ENCODE measurements at places on chromosomes 16 and 17. TPM values are rescaled to one million over a fixed set of nuclear protein-coding genes. Genes with fewer than 3 reads are reported as not detected.

Gene HNF1B
- not detected for total RNA-seq

Gene GCSH
- 8.3 TPM for total RNA-seq

Gene RBFOX1
- total RNA-seq = not detected

Gene TEKT5
- total RNA-seq = 0.13 TPM

Gene MC1R
- total RNA-seq = 7.9 TPM

Gene FBXO39
- 0.07 TPM for total RNA-seq

Gene MGAT5B
- total RNA-seq = 0.33 TPM

Gene UBFD1
- 121 TPM for total RNA-seq

Gene UTS2R
- not detected for total RNA-seq

Gene ABCC6
- 0.65 TPM for total RNA-seq

Gene C16orf82
- total RNA-seq = not detected

Data from smooth muscle cell of the pulmonary artery (primary cell).